NCI-H2029 treated with DMSO at 0.1 percent for 48 hours (cell line): ENCODE measurements at places on chromosomes 4 and X.

GRCh38 chr4:39255266-39255665 lies 72.9 kb downstream of the WDR19 start:
- no peak for DNase-seq

GRCh38 chr4:80011636-80012236 lies 61.3 kb downstream of the ANTXR2 start:
- DNase-seq, result no peak

- DNase-seq, result peak; percentile 2
Measured at GRCh38 chrX:150293311-150294013, 69.7 kb upstream of the MAMLD1 start.

DNA sequence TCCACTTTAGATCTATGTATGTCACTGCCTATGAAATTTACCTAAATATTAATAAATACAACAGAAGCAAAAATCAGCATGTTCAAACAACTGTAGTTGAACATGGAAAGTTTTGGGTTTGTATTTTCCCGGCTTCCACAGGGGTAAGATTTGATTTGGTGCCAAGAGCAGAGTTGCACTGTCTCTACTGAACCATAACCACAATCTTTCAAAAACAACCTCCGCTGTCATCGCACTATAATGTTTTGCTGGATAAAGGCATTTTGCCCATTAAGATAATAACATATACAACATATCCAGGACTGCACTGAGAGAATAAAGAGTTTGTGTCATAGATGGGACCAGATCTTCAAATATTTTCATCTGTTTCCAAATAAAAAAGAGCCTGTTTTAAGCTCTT lies 94.9 kb downstream of the TENM3 start:
- DNase-seq, result no peak

DNA sequence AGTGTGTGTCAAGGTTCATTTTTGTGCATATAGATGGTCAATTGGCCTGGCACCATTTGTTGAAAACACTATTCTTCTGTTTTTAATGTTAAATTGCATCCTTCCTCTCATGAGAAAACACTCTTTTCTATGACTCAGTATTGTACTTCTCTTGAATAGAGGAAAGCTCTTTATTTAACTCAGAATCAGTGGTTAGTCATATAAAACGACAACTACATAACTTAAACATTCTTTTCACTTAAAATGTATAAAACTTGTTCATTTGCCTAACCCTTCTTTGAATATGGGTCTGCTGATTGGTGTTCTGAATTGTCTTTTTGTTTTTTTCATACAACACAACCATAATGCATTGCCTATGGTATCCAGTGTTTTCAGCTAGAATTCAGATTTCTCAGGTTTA lies 17.2 kb upstream of the MRPL1 start:
- no peak for DNase-seq

DNA sequence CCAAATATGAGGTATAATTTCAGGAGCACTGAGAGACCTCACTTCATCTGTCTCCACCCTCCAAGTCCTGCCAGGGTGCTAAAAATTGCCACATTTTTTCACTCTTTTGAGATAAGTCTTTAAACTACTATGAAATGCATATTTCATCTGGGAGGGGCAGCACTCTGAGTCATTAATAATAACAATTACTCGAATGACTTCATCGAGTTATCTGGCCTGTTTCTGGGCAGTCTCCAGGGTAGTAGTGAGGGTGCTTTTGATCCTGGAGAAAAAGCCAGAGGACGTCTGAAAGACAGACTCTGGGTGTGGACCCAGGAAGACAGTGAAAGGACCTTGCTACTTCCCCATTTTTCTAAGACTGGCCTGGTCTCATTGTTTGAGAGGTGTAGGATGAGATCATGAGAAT lies 42.3 kb upstream of the SRD5A3 start:
- no peak for DNase-seq

GRCh38 chr4:80361329-80361900 lies 25.9 kb downstream of the CFAP299 start:
- DNase-seq, result no peak

GRCh38 chr4:15325987-15326386 lies 101.8 kb upstream of the C1QTNF7 start:
- no peak for DNase-seq

DNA sequence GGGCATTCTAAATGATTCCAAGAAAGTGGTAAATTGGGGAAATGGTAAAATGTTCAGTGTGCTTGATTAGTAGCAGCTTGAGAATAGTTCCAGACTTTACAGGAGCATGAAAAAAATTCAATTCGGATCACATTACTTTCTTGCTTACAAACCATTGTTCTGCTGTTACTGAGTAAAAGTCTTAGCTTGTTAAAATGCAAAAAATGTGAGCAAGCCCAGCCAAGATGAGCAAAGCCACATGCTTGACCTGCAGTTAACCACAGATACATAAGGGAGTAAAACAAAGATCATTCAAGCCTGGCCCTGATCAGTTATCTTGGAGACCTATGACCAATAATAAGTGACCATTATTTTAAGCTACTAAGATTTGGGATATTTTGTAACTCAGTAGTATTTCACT lies 562.9 kb upstream of the MAGEB2 start:
- DNase-seq, result no peak

DNA sequence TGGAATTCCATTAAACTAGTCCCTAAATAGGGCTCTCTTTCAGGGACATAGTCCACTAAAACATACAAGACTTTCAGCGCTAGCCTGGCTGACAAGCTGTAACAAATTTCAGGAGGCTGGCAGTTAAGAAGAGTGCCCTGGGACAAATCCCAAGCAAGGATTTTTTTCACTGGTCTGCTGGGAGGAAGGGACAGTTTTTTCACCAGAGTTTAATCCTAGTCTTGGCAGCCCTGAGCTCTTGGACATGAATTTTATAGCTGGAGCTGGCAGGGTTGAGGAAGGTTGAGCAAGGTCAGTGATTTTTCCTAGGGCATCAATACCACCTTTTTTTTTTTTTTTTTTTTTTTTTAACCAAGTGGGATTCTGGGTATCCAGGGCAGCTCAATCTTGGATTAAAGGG lies 184.4 kb downstream of the SH2D1A start:
- DNase-seq, result no peak

DNA sequence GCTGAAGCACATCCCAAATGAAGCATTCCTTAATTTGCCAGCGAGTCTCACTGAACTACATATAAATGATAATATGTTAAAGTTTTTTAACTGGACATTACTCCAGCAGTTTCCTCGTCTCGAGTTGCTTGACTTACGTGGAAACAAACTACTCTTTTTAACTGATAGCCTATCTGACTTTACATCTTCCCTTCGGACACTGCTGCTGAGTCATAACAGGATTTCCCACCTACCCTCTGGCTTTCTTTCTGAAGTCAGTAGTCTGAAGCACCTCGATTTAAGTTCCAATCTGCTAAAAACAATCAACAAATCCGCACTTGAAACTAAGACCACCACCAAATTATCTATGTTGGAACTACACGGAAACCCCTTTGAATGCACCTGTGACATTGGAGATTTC lies 14.6 kb downstream of the TLR8 start:
- no peak for DNase-seq

DNA sequence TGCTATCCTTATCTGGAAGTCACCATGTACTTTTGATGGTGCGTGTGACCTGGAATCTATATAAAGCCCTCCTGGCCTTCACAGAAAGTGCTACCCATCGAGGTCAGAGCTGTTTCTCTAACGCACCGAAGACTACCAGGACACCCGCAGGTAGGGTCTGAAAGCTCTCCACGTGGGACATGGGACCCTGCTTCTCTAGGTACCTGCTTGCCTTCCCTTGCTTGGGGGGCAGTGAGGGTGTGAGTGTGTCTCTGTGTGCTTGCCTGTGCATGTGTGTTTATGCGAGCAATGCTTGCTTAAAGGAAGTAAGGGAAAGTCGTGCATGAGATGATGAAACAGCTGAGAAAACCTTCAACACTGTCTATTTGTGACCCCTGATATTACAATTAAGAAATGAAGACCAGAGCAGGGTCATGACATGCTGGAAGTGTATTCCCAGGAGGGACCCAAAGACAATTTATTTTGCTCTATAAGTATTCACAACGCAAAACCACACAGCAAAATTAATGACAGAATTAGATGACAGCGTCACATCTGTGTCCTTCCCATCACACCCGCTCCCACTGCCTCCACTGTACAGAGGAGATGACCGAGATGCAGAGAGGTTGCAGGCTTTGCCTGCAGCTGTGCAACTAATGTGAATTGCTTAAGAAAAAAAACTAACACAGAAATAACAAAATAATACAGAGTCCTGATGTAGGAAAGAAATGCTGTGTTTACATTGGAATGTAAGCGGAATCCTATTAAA lies 76.4 kb upstream of the HELT start:
- DNase-seq, result no peak

GRCh38 chr4:133137571-133137970 lies 11.5 kb upstream of the PCDH10 start:
- DNase-seq, result no peak

DNA sequence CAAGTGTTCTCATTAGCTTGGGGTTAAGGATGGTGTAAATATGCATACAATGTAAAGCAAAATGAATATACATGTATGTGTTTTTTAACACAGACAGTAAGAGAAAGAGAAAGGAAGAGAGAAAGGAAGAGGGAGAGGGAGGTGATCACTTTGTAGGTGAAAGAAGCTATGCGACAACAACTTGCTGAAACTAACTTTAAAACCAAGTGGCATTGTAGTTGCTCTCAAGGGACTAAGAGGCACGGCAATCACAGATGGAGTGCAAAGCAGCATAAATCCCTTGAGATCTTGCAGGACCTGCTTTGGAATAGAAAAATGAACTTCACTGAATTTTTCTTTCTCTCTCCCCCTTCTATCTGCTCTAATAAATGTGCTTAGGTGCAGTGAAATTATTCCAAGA lies 1665.0 kb upstream of the TENM3 start:
- DNase-seq, result no peak

DNA sequence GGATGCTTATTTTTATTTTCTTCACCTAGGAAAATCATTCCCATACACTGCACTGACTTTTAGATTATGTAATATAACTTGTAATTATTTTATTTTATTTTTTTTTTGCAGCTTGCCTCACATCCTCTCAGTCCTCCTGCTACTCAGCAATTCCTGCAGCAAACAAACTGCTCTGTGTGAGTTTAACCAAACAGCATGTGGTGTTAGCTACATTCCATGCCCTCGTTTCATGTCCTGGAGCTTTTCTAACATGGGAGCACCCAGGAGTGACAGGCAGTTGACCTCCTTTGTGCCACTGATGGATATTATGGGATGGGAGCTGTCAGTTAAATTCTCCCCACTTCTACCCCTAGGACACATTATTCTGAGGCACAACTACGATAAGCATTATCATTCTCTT lies 24.8 kb downstream of the CXCL1 start:
- DNase-seq, result no peak

- DNase-seq, result peak; percentile 42
Measured at GRCh38 chrX:39953879-39954278, 143.9 kb downstream of the BCOR start.

GRCh38 chr4:27094783-27095182 lies 234.1 kb downstream of the STIM2 start:
- peak; percentile 86 for DNase-seq

DNA sequence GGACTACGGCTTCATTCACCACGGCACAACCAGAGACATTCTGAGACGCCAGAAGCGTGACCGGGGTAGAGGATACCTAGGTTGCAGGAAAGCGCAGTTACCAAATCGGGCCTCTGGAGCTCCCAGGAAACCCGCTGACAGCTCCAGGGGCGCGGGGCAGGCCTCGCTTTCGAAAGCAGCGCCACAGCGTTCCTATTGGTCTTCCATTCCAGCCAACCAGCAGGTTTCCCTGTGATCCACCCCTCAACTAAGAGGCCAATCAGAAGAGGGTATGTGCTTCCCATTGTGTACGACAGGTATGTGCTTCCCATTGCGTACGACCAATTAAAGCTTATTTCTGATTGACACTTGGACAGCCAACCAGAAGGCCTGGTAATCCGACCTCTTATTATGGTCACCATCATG lies 14.9 kb downstream of the SNX12 start:
- DNase-seq, result no peak

DNA sequence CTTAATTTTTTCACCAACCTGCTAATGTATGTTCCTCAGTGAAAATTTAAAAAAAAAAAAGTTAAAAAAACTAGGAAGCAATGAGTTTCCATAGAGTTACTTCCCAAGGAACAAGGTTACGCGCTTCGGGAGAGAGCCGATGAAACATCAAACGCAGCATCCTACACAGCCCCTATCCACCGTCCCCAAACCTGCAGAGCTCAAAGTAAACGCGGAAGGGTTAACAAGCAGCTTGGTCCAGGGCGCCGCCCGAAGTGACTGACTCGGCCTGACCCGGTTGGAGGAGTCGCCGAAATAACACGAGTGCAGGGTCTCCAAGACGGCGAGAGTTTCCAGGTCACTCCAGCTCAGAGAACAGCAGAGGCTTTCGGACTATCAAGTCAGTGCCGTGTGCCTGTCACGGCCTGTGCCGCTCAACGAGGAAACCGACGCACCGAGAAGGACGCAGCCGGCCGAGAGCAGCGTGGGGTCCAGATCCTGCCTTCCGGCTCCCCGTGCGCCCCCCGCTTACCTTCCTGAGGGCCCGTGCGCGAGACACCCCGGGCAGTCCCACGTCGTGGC lies 512 bp downstream of the NOP14 start:
- no peak for DNase-seq

DNA sequence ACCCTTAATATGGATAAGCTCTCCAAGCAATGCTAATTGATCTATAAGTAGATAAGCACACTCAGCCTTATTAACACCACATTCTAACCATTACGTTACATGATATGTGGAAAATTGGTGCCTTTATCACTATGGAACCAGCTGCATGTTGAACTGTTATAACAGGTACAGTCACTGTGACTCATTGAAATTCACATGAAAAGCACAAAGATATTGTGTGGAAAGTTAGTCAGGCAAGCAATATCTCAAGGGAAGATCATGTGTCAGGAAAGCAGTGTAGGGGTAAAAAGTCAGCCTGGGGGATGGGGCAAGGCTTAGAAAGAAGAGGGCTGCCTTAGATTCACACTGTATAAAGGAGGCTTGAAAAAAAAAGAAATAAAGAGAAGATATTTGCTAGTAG lies 313.7 kb upstream of the SMIM31 start:
- DNase-seq, result no peak

GRCh38 chrX:35809781-35810180 lies 11.6 kb downstream of the MAGEB16 start:
- no peak for DNase-seq

DNA sequence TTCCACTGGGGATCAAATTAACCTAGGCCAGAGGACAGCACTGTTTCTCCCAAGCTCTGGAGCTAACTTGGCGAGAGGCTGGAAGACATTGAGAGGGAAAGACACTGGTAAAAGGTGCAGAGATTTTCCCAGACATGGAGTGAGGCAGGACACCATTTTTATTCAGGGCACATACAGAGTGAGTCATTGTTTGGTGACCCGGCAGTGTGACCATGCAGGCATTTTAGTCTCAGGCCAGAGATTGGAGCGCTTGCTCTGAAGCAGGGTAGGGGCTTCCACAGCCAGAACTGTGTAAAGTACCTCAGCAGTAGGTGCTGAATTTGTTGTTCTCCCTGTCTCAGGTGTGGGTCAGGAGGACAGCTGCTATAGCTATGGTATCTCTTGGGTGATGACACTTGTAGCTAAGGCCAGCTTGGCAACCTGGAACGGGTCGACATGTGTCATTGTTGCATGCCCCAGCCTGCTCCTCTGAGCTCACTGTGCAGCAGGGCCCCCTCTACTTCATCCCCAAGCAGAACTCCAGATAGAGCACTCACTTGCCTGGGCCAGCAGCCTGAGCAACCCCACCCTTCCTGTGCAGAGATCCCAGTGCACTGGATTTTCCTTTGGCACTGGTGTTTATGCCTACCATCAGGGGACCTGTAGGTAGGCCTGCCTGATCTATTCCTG lies 79.8 kb upstream of the ATP8A1 start:
- DNase-seq, result no peak
